ENCODE measurements at places on chromosomes 1 and 21. TPM values are rescaled to one million over a fixed set of nuclear protein-coding genes. Genes with fewer than 3 reads are reported as not detected.

- peak overlapping the region; percentile 35 for H3K27ac ChIP-seq
- H3K4me3 ChIP-seq, result no peak overlapping the region
- no peaks in the 10 kb centered on the region for H3K27me3 ChIP-seq
- peaks cover 29% of the 10 kb centered on the region for H3K4me1 ChIP-seq
- H3K36me3 ChIP-seq, result no peaks in the 10 kb centered on the region
Measured at GRCh38 chr1:54221867-54222484, 22.0 kb downstream of the MRPL37 start.

- H3K27me3 ChIP-seq, result no peaks in the 10 kb centered on the region
- H3K4me1 ChIP-seq, result no peaks in the 10 kb centered on the region
- no peak overlapping the region for H3K4me3 ChIP-seq
- no peak overlapping the region for H3K27ac ChIP-seq
- no peak for DNase-seq
Measured at GRCh38 chr1:160143695-160144094, 7.7 kb upstream of the ATP1A4 start.

DNA sequence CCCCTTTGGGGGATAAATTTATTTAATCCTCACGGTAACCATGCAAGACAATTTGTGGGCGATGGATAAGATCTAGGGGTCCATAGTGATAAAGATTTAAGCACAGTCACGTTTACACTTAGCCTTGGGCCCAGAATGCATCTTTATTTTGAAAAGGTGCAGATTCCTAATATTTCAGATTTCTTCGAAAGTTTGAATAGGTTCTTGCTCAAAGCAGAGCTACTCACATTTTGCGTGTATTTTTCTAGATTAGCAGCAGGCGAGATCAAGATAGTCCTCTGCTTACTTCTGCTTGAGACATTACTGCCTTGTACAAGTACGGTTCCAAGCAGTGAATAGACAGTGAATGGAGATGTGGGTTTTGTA, 647 bp downstream of the TSEN15 start:
- H3K36me3 ChIP-seq, result no peaks in the 10 kb centered on the region
- H3K27ac ChIP-seq, result no peak overlapping the region
- peak overlapping the region; percentile 17 for H3K4me3 ChIP-seq
- peaks cover 9% of the 10 kb centered on the region for H3K4me1 ChIP-seq
- no peak for DNase-seq

DNA sequence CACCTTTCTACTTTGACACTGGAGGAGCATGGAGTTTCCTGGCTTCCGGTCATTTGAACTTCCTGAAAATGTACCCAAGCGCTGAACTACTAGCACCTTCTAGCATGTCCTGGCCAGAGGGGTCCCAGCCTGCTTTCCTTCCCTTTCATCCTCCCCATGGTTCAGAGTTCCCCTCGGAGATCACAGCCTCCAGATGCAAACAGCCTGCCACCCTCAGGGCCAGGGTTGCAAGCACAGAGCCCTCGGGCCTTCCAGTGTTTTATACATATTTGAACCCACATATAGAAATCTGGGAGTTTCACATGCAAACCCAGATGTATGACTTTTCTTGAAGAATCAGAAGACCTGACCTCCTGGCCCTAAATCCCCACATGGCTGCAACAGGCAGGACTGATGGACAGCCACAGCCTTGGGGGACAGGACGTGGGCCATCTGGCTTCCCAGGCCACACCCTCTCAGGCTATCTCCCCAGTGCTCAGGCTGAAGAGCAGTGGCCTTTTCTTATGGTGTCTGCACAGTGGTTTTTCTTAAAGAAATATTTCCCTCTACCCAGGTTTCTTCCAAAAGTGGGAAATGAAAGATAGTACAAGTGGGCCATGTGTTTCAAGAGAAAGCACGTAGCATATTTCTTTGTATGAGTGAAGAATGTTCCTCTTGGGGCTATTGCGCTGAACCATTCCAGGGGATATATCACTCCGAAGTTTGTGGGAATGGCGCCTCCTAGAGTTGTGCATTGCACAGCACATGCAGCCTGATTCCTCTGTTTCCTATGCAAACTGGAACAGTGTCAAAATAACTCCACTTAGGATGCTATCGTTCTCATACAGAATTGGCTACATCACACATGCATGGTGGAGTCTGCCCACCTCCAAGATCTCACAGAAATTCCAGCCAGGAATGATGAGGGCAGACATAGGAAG, 232.0 kb upstream of the VAMP3 start:
- peaks cover 3% of the 10 kb centered on the region for H3K4me1 ChIP-seq
- DNase-seq, result no peak
- H3K4me3 ChIP-seq, result no peak overlapping the region
- no peaks in the 10 kb centered on the region for H3K36me3 ChIP-seq
- H3K27ac ChIP-seq, result no peak overlapping the region

- no peaks in the 10 kb centered on the region for H3K27me3 ChIP-seq
- DNase-seq, result no peak
- H3K4me3 ChIP-seq, result no peak overlapping the region
- no peaks in the 10 kb centered on the region for H3K4me1 ChIP-seq
Measured at GRCh38 chr1:217471403-217471802, 159.5 kb downstream of the GPATCH2 start.

KIRREL1 gene
- total RNA-seq, result 33.3 TPM

ACTRT2 gene
- total RNA-seq, result not detected

- H3K36me3 ChIP-seq, result no peaks in the 10 kb centered on the region
- H3K27ac ChIP-seq, result peak overlapping the region; percentile 80
- H3K27me3 ChIP-seq, result no peaks in the 10 kb centered on the region
- DNase-seq, result peak; percentile 78
Measured at GRCh38 chr1:25875856-25876692, 566 bp upstream of the PAQR7 start.

TMEM234 gene
- 27.1 TPM for total RNA-seq

DNA sequence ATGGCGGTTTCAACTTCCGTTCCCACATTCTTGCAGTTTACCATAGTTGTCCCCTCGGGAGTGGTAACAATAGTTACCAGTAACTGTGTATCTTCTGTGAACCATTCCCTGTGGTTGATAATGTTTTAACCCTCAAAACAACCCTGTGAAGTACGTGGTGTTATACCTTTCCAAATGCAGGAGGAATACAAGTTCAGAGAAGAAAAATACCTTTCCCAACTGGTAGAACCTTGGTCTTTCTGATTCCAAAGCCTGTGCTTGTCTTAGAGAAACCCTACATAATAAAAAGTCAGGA, 789 bp downstream of the BTF3L4 start:
- peaks cover 30% of the 10 kb centered on the region for H3K4me1 ChIP-seq
- peak overlapping the region; percentile 97 for H3K27ac ChIP-seq
- H3K27me3 ChIP-seq, result no peaks in the 10 kb centered on the region
- peak overlapping the region; percentile 99 for H3K4me3 ChIP-seq
- peaks cover 18% of the 10 kb centered on the region for H3K36me3 ChIP-seq
- DNase-seq, result no peak

DNA sequence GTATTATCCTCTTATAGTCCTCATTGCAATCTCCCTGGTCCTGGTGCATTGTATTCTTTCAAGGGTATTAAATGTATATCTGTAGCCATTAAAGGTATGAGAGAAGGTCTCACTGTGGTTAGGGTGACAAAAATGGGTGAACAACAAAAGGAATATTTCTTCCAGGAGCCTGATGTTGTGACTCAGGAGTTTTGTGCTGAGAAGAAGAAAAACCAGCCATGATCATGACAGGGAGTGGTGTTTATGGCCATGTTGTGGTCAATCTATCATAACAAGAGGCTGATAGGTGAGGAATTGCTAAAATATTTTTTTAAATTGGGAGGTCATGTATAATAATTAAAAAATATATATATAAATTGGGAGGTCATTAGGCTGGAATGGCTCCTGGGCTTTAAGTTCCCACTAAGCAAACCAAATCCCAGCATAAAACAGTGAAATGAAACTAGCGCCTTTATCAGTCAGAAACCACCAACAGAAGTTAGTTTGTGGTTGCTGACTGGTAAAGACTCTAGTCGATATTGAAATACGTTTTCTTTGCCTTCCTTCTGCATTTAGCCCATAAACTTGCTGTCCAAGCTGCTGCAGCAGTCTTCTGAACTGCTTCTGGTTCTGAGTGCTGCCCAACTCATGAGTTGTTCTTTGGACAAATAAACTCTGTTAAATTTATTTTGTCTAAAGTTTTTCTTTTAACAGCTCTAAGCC, 60.3 kb downstream of the TBX19 start:
- H3K27ac ChIP-seq, result no peak overlapping the region
- no peaks in the 10 kb centered on the region for H3K36me3 ChIP-seq
- peaks cover 5% of the 10 kb centered on the region for H3K4me1 ChIP-seq
- DNase-seq, result no peak

GRCh38 chr21:29786496-29787360, 153.1 kb downstream of the GRIK1 start:
- DNase-seq, result no peak
- H3K27ac ChIP-seq, result no peak overlapping the region
- no peaks in the 10 kb centered on the region for H3K36me3 ChIP-seq
- H3K4me1 ChIP-seq, result no peaks in the 10 kb centered on the region

GRCh38 chr1:93585059-93585966, 96.3 kb downstream of the BCAR3 start:
- no peak overlapping the region for H3K4me3 ChIP-seq
- peak; percentile 91 for DNase-seq
- peak overlapping the region; percentile 75 for H3K27ac ChIP-seq
- no peaks in the 10 kb centered on the region for H3K27me3 ChIP-seq

- H3K27me3 ChIP-seq, result no peaks in the 10 kb centered on the region
- peak overlapping the region; percentile 2 for H3K27ac ChIP-seq
- DNase-seq, result no peak
- H3K4me1 ChIP-seq, result peaks cover 34% of the 10 kb centered on the region
- no peaks in the 10 kb centered on the region for H3K36me3 ChIP-seq
Measured at GRCh38 chr1:66267201-66267940, 266.6 kb upstream of the SGIP1 start.

SPRR2G gene
- not detected for total RNA-seq

SLC2A5 gene
- 24.7 TPM for total RNA-seq

DNA sequence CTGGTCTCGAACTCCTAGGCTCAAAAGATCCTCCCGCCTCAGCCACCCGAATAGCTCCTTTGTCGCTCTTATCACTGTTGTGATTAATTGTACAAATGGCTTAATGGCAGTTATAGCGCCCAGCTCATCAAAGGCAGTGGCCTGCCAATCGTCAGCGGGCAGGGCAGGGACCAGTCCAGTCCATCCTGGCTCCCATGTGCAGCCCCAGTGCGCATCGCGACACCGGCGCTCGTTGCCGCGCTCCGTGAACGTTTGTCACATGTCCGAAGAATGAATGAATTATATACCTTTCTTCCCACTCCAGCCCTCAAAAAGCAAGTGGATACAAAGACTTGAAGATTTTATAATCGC, 18.4 kb downstream of the MTX1 start:
- peaks cover 24% of the 10 kb centered on the region for H3K4me1 ChIP-seq
- H3K4me3 ChIP-seq, result no peak overlapping the region
- no peaks in the 10 kb centered on the region for H3K36me3 ChIP-seq

DNA sequence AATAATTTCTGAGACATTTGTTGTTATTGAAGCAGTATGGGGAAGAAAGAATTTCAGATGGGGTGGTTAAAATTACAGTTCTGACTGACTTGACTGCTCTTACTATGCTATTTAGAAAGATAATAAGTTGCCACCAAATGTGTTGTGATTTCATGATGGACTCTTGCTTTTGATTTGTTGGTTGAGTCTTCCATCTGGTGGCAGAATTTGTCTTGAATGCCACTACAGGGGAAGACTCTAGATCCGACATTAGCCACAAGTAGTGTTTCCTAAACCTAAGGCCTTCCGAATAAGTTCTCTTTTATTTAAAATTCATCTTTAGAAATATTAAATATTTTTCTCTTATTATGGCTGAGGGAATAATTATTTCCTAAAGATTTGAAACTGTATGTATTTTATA, 190.9 kb upstream of the ADGRL4 start:
- no peak for DNase-seq
- no peak overlapping the region for H3K27ac ChIP-seq
- H3K4me3 ChIP-seq, result no peak overlapping the region
- no peaks in the 10 kb centered on the region for H3K4me1 ChIP-seq
- no peaks in the 10 kb centered on the region for H3K36me3 ChIP-seq

All from adrenal gland (tissue), 19 donors.